Left kidney (tissue), 8 donors: ENCODE measurements at places on chromosomes 16 and 17. TPM values are rescaled to one million over a fixed set of nuclear protein-coding genes. Genes with fewer than 3 reads are reported as not detected.

GRCh38 chr17:51362811-51363585 is 102.7 kb downstream of the UTP18 start:
- no peak for DNase-seq

GRCh38 chr16:10883004-10883403 is 6.0 kb downstream of the CIITA start:
- peak; percentile 77 for DNase-seq

- no peak for DNase-seq
Measured at GRCh38 chr17:45705123-45706009, 78.8 kb upstream of the CRHR1 start.

DNA sequence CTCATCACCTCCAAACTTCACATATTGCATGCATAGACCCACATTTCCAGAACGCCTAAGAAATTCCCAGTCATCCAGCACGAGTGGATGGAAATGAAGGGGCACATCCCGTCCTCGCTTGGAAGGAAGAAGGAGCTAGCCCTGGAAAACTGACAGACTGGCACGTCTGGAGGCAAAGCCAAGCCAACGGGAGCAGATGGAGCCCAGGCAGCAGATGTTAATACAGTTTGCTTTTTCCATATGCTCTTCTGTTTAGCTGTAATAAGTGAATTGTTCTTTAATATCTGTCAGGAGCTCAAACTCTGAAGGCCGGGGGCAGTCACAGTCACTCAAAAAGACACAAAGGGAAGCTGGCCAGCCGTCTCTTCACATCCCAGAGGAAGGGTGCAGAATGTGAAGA is 187.7 kb downstream of the XYLT1 start:
- no peak for DNase-seq

DNA sequence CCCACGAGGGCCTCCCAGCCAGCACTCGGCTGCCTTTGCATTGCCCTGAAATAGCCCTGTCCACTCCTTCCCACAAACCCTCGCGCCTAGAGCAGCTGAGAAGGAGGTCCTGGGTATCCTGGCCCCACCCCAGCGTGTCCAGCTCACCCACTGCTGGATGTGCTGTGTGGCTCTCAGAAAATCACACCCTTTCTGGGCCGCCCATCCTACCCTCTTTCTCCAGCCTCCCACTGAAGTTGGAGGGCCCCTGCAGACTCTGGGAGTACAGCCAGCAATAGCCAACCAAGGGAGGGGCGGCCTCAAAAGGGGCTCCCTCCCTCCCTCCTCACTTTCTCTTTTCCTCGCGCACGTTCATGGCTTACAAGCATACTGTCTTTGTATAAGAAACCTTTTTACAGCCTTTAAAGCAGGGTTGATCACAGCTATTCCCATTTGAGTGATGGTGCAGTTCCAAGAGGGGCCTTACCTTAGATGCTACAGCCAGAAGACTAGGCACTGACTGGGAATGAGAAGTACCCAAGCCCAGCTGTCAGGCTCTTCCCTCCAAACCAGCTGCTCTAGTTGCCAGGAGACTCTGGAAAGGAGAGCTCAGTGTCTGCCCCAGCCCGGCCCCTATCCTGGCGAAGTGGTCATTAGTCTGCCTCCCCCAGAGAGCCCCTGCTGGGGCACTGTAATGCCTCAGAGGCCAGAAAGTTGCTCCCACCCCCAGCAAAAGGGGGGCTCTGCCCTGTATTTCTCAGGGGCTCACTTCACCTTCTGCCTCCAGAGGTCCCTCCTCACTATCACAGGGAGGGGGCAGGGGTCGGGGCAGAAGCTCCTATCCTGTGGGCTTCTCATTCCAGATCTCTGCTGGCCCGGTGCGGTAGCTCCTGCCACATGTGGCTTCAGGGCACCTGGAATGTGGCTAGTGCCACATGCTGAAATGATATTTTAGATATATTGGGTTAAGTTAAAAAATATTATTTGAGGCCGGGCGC is 38.1 kb downstream of the DCAKD start:
- no peak for DNase-seq

DNA sequence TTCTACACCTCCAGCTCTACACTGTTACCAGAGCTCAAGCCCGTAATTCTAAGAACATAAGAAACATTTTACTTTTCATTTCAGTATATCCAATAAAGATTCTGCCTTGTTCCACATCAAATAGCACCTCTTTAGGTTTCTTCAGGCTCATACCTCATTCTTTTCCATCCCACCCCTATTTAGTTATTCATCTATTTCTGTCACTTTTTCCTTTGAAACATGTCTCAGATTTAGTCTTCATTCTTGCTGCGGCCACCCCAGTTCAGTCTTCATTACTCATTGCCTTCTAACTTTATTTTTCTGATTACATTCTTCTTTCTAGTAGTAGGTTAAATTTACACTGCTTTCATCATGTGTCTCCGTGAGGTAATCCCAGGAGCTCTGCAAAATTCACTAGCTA is 33.5 kb downstream of the PPM1E start:
- no peak for DNase-seq

- DNase-seq = no peak
Measured at GRCh38 chr17:77480199-77480508, 339.4 kb downstream of the SEC14L1 start.

DNA sequence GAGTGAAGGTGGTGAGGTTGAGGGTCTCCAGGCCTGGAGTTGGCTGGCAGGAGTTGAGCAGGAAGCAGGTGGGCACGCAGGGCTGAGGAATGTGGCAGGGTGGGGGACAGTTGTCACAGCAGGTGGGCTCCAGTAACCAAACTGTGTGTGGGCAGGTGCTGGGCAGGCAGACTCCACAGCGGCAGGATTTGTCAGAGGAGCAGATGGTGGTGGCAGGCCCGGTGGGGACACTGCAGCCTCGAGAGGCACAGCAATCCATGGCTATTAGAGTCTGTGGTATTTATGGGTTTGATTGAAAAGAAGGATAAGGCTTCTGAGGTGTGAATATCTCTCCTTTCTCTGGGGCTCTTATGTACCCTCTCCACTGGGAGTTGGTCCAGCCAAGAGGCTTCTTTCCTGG is at the start of gene KRTAP3-3:
Gene KRTAP3-3, minus strand, starts transcription at position 326 of the 400 bp plus-strand sequence. Its CDS starts 67 bp downstream, at position 259.
- DNase-seq = no peak

DNA sequence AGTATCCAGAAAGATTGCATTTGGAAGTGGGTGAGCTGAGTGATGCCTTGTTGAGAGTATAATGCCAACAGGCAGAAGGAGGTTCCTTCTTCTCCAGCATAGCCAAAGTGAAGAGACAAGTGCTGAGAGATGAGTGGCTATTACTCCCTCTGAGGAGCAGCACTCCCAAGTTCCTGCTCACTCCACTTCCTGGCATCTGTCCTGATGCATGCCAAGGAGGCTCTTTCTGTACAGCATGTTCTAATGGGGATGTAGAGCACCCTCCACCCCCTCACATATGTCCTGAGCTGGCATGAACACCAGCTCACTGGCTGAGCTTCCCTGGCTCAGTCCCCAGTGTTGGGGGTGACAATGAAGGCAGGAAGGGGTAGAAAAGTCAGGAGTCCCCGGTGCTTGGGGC is 44.2 kb upstream of the DNAH9 start:
- no peak for DNase-seq

DNA sequence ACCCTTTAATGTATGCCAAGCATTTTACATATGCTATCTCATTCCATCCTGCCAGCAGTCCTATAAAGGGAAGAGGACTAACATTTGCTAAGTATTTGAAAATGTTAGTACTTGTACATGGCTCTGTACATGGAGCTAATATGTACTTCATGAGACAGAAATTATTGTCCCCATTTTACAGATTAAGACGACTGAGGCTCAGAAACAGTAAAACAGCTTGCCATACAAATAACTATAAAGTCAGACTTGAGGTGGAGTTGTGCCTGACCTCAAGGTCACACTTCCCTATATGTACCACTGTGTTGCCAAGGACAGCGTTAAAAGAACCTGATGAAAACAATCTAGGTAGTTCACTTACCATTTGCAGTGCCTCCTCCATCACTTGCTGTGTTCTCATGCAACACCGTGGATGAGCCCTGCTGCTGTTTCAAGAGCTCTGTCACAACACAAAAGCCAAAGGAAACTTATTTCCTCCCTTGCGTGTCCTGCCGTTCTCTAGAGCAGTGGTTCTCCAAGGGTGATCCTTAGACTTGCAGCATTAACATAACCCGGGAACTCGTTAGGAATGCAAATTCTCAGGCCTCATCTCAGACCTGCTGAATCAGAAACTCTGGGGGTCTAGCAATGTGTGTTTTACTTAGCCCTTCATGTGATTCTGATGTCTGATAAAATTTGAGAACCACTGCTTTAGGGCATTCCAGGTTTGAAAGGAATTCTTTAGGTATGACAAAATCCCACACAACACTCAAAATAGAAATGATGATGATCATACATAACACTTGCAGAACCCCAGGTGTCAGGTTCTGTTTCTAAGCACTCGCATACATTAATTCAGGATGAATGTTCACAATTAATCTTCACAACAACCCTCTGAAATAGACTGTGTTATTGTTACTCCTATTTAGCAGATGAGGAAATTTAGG is 51.2 kb upstream of the MTMR4 start:
- DNase-seq = no peak

- DNase-seq = no peak
Measured at GRCh38 chr16:89420204-89420603, 70.2 kb downstream of the ANKRD11 start.

DNA sequence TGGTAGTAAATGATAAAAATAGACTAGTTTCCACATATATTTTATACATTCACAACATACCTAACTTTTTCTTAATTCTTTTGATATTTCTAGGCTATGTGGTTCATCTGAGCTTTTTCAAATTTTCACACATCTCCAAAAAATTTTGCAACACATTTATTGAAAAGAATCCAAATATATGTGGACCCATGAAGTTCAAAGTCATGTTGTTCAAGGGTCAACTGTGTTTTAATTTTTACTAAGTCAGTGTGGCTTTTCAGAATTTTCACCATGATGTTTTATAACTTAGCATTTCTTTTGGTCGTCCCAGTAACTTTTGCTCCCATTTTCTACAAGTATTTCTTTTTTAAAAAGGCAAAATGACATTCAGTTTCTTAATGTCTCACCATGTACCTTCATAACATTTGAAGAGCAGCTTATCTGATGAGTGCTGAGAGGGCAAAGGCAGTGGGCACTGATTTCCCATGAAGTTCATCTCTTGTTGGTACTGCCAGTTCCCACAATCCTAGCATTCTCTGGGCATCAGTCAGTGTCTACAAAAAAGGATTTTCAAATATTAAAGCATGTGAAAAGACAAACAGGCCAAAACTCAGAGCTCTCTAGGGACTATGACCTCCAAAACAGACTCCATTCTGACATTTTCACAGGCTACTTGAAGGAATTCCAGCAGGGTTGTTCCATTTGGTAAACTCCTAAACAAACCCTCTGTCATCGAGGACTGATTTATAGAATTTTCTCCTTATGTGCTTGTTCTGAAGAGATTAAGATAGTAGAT is 80.3 kb downstream of the MRTFB start:
- DNase-seq = peak; percentile 12

DNA sequence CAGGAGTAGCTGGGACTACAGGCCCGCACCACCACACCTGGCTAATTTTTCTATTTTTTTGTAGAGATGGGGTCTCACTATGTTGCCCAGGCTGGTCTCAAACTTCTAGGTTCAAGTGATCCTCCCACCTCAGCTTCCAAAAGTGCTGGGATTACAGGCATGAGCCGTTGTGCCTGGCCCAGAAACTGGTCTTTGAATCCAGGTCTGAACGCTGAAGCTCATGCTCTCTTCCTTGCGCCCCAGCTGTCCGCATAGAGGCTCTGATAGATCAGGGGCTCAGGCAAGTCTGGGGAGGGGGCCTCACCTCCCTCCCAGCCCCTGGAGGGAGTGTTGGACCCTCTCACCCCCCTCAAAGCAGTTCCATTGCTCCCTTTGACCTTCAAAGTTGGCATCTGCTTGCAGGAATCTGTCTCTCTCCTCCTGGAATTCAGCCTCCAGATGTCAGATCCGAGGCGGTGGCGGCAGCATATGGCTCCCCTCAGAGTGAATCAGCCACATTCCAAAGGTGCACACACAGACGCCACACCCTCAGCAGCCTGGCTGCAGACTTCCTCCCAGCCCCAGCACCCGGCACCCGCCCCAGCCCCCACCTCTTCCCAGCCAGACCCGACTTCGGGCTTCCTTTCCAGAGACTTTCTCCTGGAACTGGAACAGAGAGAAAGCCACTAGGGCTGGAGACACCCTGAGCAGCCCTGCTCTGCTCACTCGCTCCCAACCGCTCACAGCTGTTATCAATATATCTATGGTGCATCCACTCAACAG is 16.9 kb upstream of the GLIS2 start:
- DNase-seq = no peak

- DNase-seq = no peak
Measured at GRCh38 chr16:69107316-69107962, 2.0 kb downstream of the HAS3 start.

- no peak for DNase-seq
Measured at GRCh38 chr17:20234276-20234675, 225.1 kb downstream of the SPECC1 start.

GRCh38 chr16:64907844-64908243 is 214.0 kb downstream of the CDH11 start:
- no peak for DNase-seq

GRCh38 chr17:75571885-75572215 is 15.8 kb upstream of the MYO15B start:
- DNase-seq = no peak

- DNase-seq = no peak
Measured at GRCh38 chr17:8002721-8003593, 542 bp downstream of the GUCY2D start.

GRCh38 chr17:83067071-83067717 is 12.2 kb upstream of the METRNL start:
- DNase-seq = no peak

GRCh38 chr16:14437426-14437825 is 192.6 kb downstream of the PARN start:
- DNase-seq = no peak

- no peak for DNase-seq
Measured at GRCh38 chr17:52025236-52025635, 133.3 kb downstream of the CA10 start.

LRRC45 gene
- 10.4 TPM for polyA plus RNA-seq

KRTAP4-4 gene
- polyA plus RNA-seq = not detected

TAT gene
- polyA plus RNA-seq = 0.17 TPM

GRAPL gene
- 7.0 TPM for polyA plus RNA-seq

CASKIN2 gene
- polyA plus RNA-seq = 26.6 TPM

ACE gene
- 15.5 TPM for polyA plus RNA-seq

OR2C1 gene
- 1.3 TPM for polyA plus RNA-seq

HEATR9 gene
- polyA plus RNA-seq = 0.20 TPM

TAC4 gene
- polyA plus RNA-seq = 0.67 TPM
